ENCODE measurements at places on chromosomes 6 and 20.

- peak; percentile 31 for DNase-seq
Observed at GRCh38 chr6:28643017-28643740, 117.5 kb downstream of the GPX5 start.

GRCh38 chr6:80003826-80004172 is 650 bp upstream of the TTK start:
- DNase-seq: no peak

- DNase-seq: no peak
Observed at GRCh38 chr6:13098793-13099570, 229.4 kb downstream of the TBC1D7 start.

DNA sequence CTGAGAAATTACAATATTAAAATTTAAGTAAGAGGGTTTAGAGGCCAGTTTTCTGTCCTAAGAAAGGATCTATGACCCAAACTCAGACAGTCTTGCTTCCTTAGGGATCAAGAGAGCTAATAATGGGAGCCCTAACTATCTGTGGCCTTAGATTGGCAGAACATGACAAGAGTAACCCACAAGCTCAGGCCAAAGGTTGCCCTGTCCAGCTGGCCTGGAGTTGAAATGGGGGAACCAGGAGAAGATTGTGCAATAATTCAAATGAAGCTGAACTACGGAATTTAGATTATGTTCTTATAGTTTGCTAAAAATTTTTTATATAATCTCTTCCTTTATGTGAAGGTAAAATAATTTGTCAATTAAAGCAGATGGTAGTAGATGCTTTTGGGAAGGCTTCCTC is 26.4 kb downstream of the LAMA4 start:
- no peak for DNase-seq

DNA sequence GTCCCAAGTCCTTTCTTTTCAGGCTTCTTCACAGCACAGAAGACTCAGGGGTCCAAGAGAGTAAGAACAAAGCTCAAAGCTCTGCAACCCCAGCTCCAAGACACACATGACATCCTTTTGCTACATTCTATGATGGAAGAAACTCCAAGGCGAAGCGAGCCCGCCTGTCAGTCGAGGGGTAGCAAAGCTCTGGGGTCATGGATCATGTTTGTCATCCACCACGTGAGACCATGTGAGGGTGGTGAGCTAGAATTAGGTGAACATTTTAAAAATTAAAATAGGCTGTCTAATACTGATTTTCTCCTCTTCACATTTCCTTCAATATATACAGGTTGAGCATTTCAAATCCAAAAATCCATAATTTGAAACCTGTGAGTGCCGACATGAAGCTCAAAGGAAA is 189.6 kb downstream of the TTLL2 start:
- no peak for DNase-seq

DNA sequence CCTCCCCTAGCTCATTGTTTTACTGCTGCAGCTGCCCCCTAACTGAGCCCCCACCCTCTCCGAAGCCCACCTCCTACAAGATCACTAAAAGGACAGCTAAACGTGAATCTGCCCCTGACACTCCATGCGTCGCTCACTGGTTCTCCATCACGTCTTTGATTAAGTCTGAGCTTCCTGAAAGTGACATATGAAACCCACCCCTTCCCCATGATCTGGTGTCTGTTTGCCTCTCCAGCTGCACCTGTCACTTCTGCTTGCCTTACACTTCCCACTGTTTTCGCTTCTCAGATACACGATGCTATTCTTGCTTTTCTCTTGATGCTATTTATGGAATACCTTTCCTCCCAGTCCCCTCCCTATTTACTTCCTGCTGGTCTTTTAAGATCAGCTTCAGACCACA is 8.0 kb upstream of the PERP start:
- no peak for DNase-seq

DNA sequence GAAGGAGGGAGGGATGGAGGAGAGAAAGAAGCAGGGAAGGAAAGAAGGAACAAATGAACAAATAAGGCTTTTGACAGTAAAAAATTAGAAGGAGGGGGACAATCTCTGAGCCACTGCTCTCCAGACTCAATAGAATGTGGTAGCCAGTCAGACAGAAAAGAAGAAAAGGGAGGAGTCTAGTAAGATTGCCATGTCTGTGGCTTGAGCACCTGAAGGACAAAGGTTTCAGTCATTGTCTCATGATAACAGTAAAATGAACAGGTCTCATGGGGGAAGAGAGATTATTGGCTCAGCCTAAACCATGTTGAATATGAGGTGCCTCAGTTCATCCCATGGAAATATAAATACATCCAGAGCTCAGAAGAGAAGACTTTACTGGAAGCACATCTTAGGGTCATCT is 14.0 kb upstream of the LOC128125822 start:
- no peak for DNase-seq

DNA sequence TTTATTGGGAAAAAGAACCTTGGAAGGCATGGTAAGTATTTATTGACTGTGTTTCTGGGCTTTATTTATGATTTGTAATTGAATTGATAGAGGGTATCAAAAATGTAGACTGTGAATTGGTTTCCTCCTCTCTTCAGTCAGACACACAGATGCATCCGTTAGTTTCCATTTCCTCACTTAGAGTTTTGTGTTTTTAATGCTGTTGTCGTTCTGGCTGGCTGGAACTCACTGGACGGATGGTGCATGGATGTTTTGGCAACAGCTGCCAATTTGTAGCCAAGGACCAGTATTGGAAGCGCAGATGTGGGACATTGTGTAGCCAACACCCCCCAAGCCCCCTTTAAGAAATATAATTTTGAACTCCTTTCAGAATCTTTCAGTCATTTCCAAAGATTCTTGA is 134.5 kb downstream of the JARID2 start:
- DNase-seq: no peak

DNA sequence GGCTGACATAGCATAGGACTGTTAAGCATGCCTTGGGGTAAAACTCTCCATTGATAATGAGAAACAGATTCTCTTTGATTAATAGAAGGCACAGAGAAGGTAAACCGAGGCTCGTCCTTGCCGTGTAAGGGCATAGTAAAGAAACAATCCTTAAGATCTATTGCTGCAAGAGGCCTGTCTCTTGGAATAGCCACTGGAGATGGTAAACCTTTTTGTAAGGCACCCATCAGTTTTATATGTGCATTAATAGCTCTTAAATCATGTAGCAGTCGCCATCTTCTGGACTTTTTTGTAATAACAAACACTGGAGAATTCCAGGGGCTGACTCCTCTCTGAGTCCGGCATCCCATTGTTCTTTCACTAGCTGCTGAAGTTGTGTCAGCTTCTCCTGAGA is 8.4 kb upstream of the ABHD12 start:
- peak; percentile 76 for DNase-seq

- no peak for DNase-seq
Observed at GRCh38 chr6:699319-699718, 6.4 kb upstream of the EXOC2 start.

DNA sequence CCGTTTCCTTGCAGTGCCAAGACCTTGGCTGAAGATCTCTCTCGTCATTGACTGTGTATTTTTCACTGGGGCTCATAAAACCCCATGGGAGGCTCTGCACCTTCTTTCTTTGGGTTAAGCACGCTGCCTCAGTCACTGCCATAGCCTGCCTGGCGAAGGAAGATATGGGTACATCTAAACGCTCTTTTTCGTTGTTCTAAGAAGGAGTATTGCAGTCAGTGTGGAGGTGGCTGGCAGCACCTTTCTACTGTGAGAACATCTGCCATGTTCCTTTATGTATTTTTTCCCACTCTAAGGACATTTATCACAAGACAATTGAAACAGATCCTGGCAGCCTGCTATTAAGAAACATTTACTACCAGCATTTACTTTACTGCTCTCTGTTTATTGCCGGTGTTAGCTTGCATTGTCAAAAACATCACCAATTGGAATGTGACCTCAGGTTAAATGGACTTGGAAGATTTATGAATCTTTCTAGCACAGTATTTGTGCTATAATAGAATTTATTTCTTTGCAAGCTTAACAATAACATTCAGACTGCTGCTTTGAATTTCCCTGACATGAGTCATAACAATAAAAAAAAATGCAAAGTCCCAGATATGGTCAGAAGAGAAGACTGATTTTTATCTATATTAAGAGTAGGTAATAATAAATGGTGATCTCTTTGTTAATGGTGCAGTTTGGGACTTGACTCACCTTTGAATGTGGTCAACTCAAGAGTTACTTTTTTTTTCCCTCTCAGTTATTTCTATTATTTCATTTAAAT is 62.2 kb upstream of the CLDN20 start:
- DNase-seq: peak; percentile 56

DNA sequence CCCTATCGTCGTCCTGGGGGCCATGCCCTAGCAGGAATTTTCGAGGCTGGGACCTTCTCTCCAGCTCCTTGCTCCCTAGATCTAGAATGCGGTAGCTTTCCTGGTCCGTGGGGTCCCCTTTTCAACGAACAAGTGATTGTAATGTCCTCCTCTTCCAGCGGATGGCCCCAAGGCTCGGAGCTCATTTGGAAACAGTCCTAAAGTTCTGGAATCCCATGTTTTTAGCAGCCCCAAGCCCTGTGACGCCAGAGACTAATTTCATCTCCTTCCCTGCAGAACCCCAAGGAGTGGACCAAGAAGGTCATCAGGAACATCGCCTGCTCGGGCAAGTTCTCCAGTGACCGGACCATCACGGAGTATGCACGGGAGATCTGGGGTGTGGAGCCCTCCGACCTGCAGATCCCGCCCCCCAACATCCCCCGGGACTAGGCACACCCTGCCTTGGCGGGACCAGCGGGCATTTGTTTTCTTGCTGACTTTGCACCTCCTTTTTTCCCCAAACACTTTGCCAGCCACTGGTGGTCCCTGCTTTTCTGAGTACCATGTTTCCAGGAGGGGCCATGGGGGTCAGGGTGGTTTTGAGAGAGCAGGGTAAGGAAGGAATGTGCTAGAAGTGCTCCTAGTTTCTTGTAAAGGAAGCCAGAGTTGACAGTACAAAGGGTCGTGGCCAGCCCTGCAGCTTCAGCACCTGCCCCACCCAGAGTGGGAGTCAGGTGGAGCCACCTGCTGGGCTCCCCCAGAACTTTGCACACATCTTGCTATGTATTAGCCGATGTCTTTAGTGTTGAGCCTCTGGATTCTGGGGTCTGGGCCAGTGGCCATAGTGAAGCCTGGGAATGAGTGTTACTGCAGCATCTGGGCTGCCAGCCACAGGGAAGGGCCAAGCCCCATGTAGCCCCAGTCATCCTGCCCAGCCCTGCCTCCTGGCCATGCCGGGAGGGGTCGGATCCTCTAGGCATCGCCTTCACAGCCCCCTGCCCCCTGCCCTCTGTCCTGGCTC is 48.5 kb downstream of the PYGB start:
- peak; percentile 46 for DNase-seq

DNA sequence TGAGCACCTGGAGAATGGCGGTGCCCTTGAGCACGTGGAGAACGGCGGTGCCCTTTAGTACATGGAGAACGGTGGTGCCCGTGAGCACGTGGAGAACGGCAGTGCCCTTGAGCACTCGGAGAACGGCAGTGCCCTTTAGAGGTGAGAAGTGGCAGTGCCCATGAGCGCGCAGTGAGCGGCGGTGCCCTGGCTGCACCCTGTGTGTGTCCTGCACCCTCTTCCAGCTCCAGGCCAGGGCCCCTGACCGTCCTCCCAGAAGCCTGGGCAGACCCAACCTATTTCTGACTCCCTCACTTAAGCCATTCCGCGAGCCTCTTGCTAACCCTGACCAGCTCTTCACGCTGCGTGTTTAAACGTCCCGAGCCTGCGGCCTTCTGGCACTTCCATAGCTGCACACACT is 151.3 kb downstream of the DLL1 start:
- no peak for DNase-seq

GRCh38 chr6:2085657-2086056 is 159.7 kb downstream of the GMDS start:
- DNase-seq: no peak

DNA sequence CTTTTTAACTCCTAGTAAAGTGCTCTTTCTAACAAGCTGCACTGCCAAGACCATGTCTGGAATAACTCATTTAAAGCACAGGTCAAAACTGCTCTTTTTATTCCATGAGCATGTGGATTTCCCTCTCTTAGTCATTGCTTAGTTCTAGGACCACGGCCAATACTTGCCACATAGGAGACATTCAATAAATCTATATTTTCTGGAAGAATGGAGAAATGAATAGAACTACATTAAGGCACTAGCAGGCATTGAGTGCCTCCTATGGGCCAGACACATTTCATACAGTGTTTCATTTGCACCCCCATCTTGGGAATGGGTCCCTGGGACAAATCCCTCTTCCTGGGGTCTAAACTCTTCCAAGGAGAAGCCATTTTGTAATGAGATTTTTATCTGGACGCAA is 552.8 kb upstream of the CITED2 start:
- DNase-seq: peak; percentile 53

DNA sequence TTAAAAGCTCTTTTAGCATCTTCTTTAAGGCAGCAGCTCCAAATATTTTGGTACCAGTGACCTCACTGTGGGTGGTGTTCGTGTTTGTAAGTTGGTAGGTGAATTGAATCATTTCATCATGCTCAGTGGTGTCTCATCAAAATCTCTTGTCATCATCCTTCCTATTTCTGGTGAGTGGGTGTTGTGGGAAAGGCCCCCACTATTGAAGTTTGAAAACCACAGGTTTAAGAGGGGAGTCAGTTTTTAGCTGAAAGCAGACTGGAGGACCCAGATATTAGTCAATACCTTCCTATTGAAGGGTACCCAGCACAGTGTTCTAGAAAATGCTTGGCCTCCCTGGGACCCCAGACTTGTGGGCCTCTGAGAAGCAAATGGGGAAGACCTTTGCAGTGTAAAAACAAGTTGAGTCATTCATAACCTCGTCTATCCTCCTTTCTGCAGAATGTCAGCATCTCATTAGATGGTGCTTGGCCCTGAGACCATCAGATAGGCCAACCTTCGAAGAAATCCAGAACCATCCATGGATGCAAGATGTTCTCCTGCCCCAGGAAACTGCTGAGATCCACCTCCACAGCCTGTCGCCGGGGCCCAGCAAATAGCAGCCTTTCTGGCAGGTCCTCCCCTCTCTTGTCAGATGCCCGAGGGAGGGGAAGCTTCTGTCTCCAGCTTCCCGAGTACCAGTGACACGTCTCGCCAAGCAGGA is 3.7 kb downstream of the PIM1 start:
- DNase-seq: no peak

- no peak for DNase-seq
Observed at GRCh38 chr6:39956936-39957335, 22.7 kb upstream of the MOCS1 start.

DNA sequence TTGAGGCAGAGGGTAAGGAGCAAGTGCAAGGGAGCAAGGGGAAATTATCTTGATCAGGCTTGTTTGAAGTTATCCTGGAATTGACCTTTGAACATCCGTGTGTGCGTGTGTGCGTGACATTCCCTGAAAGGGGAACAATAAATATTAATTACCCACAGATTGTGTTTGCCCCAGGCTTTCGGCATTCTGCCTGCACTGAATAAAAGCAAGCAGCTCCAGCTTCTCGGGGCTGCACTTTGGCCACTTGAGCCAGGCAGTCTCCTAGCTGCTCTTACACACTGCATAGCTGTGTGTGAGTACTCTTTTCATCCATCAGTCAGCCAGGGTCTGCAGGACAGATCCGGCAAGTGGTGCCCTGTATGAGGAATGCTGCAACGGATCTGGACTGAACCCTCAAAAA is 107.7 kb upstream of the BTN3A2 start:
- no peak for DNase-seq

- DNase-seq: no peak
Observed at GRCh38 chr6:5167501-5167900, 82.4 kb downstream of the PPP1R3G start.

All from AG08395 (cell line).